ENCODE measurements at places on chromosomes 5 and 9. TPM values are rescaled to one million over a fixed set of nuclear protein-coding genes. Genes with fewer than 3 reads are reported as not detected.
A peak's percentile ranks its signal among the peaks of the same experiment; 100 is the strongest.

Gene DNAJB5
- total RNA-seq: 8.0 TPM

Gene PCDHB4
- 2.5 TPM for total RNA-seq

Gene ZNF883
- 2.5 TPM for total RNA-seq

Gene ANKRD34B
- total RNA-seq: 0.10 TPM

DNA sequence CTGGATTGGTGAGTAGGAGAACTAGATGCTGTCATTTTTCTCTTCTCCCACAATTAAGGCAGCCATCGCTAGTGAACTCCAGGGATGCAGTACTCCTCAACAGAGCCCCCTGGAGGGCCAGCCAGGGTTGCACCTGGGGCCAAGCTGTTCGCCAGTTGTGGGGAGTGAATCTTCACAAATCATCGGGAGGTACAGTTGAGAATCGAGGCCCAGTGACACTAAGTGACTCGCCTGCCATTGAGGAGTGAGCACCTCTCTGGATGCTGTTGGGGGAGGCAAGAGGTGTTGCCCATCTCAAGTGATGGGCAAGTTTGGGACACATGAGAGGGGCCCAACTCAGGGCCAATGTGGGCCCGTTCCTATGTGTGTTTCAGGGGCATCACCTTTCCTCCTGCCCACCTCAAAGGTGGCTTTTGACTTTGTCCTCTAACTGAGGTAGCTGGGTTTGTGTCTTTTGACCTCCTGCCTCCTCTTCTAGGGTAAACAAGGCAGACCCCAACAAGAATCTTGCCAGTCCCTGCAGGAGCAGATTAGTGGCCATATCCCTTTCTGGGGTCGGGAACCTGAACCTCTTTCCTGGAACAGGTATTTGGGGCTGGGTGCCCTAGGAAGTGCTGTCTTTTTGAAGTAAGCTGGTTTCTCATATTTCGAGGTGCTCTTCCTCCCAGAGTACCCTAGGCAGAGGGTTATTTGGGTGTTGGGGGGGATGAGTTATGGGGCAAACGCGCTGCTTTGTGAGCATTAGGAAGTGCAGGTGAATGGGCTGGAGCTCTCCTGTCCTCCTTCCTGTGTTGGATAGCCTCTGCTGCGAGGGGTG, 181.2 kb downstream of the MACROH2A1 start:
- peak; percentile 76 for DNase-seq

DNA sequence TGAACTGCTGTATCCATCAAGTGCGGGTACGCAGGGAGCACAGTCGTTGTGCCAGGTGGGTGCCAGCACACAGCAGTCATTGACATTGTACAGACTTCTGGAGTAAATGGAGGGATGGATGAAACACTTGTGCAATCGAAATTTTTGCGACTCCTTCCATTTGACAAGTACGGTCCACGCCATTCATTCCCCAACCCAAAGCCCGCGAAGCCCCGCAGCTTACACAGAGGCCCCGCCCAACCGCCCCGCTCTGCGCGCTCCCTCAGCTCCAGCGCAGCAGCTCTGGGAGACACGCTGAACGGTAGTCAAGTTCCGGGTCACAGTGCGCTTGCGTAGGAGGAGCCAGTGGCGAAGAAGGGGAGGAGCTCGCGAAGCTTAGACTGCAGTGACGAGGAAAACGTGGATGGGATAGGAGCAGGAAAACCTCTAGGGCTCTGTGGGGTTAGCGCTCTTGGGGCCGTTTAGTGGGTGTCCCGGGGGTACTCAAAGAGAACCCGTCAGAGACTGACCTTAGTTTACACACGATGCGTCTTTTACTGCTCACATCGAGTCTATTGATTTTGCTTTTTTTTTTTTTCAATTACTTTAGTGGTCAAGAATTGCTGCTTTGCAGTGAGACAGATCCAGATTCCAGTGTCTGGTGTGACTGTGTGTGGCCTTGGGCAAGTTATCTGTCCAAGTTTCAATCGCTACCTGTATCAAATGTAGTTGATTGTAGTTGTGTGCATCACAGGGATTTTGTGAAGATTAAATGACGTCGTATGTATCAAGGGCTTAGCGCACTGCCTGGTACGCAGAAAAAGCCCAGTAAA, 15.3 kb upstream of the MSANTD3 start:
- peak; percentile 92 for DNase-seq

GRCh38 chr5:96657068-96657467, 5.1 kb upstream of the CAST start:
- no peak for DNase-seq

GRCh38 chr5:126499853-126500342, 76.7 kb downstream of the GRAMD2B start:
- no peak for DNase-seq

DNA sequence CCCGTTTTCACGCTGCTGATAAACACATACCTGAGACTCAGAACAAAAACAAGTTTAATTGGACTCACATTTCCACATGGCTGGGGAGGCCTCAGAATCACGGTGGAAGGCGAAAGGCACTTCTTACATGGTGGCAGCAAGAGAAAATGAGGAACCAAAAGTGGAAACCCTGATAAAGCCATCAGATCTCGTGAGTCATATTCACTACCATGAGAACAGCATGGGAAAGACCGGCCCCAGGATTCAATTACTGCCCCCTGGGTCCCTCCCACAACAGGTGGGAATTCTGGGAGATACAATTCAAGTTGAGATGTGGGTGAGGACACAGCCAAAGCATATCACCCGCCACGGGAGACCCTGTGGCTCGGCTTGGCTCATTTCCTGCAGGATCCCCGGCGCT, 20.2 kb downstream of the EXD3 start:
- DNase-seq: no peak

Gene ADAMTS19
- not detected for total RNA-seq

DNA sequence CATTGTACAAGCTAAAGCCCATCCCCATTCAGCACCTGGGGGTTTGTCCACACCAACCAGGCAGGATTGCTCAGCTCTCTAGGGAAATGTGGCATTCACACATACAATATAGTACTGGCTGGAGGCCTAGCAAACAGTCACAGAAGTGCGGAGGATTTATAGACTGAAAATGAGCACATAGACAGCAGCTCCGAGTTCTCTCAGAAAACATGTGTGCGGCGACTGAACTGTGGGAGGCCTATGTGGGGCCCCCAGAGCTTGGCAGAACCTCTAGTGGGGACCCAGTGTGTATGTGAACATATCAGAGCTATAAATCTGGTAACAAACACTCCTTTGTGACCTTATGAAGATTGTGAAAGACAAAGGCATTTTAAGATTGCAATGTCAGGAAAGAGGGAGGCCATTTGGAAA, 431.1 kb downstream of the DTWD2 start:
- DNase-seq: no peak

GRCh38 chr5:14762549-14763216, 98.2 kb downstream of the OTULIN start:
- DNase-seq: no peak

DNA sequence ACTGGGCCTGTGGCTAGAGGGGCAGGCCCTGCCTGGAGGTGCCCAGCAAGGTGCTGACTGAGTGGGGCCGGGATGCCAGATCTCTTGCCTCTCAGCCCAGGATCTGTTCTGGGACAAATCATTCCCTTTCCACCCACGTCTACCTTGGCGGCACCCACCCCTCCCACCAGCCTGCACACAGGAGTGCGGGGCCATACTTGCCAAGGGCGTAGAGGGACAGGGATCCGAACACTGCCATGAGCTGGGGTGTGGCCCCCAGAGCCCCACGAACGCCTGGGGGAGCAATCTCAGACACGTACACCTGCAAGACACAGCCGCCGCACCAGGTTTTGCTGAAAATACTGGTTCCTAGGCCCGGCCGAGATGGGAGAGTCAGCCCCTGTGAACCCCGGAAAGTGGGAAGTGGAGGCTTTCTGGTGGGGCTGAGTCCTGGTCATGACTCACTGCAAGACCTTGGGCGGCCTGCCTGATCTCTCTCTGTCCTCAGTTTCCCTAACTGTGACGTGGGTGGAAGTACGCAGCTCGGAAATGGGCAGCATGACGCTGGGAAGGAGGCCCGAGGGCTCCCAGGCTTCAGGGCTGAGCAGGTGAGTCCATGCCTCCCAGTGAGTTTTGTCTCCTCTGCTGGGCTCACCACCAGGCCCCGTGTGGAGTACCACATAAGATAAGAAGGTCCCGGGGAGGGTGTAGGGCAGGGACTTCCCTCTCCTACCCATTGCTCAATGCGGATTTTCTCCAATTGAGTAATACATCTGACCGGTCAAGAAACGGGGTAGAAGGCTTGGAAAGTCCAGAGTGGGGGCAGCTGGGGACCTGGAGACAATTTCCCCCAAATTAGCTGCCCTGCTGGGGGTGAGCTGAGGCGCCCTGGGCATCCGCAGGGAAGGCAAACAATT, 2.6 kb downstream of the SLC2A6 start:
- no peak for DNase-seq

GRCh38 chr5:169242849-169243186, 58.1 kb downstream of the SLIT3 start:
- DNase-seq: no peak

Gene MSX2
- 1.8 TPM for total RNA-seq
